Cerebellum (tissue), 4 donors: ENCODE measurements at places on chromosomes 6 and 20. TPM values are rescaled to one million over a fixed set of nuclear protein-coding genes. Genes with fewer than 3 reads are reported as not detected.

The TAAR6 gene
- total RNA-seq, result not detected

The AGER gene
- 0.54 TPM for total RNA-seq

The WFDC5 gene
- not detected for total RNA-seq

The KCNK16 gene
- total RNA-seq, result not detected

DNA sequence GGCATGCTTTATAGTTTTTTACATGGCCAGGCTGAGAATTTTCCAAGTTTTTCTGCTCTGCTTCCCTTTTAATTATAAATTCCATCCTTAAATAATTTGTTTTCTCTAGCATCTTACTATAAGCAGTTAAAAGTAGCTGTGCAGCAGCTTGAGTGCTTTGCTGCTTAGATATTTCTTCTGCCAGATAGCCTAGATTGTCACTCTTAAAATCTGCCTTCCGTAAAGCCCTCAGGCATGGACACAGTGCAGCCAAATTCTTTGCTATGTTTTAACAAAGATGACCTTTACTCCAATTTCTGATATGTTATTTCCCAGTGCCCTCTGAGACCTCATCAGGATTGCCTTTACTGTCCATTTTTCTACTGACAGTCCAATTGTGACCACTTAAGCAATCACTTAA, 92.6 kb upstream of the SGK1 start:
- no peak for DNase-seq

DNA sequence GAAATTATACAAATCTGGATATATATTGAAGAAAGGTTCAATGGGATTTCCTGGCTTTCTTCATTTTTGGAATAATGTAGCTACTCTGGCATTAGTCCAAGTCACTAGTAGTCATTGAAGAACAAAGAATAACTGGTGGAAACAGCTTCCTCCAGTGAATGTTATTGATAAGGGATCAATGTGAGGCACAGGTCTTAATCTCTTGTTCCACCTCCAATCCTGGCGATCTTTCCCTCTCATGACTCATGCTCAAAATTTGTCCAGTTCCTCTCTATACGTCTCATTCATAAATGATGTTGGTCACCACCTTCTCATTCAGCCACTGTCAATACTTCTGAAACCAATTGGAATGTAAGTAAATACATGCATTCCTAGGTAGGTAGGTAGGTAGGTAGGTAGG, 185.0 kb upstream of the BMP2 start:
- DNase-seq, result no peak

DNA sequence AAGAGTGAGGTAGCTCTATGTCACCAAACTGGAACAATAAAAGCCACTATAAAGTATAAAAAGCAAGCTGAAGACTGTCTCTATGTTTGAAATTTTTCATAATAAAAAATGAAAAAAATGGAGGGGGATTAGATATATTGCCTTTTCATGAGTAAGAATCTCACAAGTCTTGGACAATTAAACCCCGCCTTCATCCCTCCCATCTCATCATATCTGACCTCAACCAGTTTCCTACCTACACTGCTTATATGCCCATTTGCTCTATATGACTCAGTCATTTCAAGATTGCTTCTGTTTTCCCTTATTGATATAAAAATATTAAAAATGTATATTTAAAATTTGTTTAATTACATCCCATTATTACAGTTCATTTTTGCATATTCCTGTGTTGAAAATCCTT, 2.9 kb upstream of the TRIM39 start:
- no peak for DNase-seq

DNA sequence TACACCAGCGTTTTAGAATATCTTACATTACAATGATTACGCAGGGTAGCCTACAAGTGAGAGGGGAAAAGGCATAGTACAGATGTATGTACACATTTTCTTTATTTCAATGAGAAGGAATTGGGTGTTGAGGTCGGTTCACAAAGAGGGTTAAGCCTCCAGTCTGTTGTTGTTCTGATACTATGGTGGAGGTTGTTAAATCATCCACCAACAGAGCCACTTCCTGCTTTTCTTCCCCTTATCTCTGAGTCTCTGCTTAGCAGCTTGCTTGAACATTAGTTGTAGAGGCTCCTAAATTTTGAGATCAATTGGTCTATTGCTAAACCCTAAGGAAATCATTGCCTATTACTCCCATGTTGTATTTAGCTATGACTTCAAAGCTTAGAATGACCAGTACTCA, 7.3 kb downstream of the RGS17 start:
- no peak for DNase-seq

GRCh38 chr20:56299362-56299761, 50.8 kb downstream of the MC3R start:
- DNase-seq, result no peak

- DNase-seq, result no peak
Observed at GRCh38 chr6:48744948-48745347, 634.0 kb upstream of the PTCHD4 start.
